ENCODE measurements at places on chromosomes 3 and 15. TPM values are rescaled to one million over a fixed set of nuclear protein-coding genes. Genes with fewer than 3 reads are reported as not detected.

DNA sequence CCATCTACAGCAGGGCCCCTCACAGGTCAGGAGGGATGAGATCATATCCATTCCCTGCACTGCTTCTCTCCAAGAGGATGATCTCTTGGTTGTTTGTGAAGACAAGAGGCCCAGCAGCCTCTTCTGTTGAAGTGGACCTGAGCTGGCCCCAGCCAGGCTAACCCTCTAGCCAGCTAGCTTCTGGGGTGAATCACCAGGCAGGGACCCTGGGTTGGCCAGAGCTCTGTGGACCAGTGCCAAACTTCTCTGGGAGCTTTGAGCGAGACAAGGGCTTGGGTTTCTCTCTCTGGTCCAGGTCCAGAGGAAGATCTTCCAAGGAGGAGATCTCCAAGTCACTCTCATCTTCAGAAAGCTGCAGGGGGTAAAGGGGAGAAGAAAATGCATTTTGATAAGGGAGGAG lies 52.7 kb downstream of the CLDN18 start:
- no peak overlapping the region for H3K4me3 ChIP-seq
- peak; percentile 49 for DNase-seq
- H3K36me3 ChIP-seq = no peaks in the 10 kb centered on the region
- no peak overlapping the region for H3K27ac ChIP-seq

DNA sequence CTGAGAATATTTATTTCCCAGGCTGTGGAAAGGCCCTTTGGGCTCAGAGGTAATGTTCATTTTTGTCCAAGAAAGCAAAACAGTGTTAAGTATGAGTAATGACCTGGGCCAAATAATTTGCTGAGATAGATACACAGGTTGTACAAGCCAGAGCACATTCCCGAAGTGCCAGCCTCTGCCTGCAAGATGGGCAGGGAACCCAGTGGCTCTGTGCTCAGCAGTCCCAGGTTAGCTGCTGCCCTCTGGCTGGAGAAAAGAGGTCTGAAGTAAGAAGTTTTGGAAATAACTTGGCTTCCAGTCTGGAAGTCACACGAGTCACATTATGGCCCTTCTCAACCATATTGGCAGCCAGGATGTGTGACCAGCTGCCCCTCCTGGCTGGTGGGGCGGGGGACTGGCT lies 20.2 kb downstream of the MYZAP start:
- H3K36me3 ChIP-seq = no peaks in the 10 kb centered on the region
- H3K27me3 ChIP-seq = peaks cover 2% of the 10 kb centered on the region
- no peak for DNase-seq
- H3K4me3 ChIP-seq = no peak overlapping the region
- no peak overlapping the region for H3K27ac ChIP-seq
- H3K4me1 ChIP-seq = no peaks in the 10 kb centered on the region

DNA sequence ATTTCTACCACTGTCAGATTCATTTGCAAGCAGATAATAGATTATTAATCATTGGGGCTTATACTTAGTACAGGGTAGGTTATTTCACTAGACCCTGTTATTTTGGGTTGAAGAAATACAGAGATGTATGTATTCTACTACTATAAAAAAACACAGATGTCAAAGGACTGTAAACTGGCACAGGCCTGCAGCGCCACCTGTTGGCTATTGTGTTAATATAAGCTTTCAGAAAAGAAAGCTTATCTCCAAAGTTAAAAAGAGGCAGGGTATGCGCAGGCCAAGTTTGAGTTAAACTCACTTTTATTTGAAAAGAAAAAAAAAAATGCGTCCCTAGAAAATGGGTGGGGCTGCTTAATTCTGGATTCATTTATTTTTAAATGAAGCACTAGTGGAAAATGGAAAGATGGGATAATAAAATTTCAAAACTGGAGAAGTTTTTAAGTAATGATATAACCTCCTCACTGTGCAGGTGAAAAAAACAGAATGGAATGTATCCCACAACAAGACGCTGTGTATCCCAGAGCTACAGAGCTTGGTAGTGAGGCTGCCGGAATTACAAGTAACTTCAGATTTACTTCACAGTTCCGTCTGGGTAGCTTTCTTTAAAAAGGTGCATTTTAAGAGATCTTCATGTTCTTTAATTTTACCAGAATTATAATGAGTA lies 407.2 kb upstream of the TGFBR2 start:
- peaks cover 2% of the 10 kb centered on the region for H3K27me3 ChIP-seq
- H3K27ac ChIP-seq = no peak overlapping the region
- DNase-seq = peak; percentile 89
- H3K36me3 ChIP-seq = peaks cover 1% of the 10 kb centered on the region
- H3K4me3 ChIP-seq = no peak overlapping the region
- H3K4me1 ChIP-seq = peaks cover 4% of the 10 kb centered on the region

CILP gene
- 0.02 TPM for total RNA-seq

DNA sequence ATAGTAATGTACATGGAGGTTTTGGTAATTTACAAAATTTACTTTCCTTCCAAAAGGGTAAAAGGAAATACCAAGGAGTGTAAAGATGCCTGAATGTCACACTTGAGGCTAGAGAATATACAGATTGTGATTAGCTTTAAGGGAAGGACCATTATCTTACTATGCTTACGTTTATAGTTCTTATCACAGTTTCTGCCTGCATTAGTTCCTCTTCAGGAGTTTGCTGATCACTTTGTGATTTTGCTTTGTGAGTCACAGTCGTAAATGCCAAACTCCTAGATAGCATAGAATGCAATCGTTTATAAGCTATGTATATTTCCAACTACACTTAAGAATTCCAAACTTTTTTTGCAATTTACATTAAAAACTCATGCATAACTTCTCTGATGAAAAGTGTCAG lies 1034.6 kb downstream of the DIPK2A start:
- no peak overlapping the region for H3K4me3 ChIP-seq
- no peaks in the 10 kb centered on the region for H3K27me3 ChIP-seq
- H3K4me1 ChIP-seq = no peaks in the 10 kb centered on the region
- no peak for DNase-seq

DNA sequence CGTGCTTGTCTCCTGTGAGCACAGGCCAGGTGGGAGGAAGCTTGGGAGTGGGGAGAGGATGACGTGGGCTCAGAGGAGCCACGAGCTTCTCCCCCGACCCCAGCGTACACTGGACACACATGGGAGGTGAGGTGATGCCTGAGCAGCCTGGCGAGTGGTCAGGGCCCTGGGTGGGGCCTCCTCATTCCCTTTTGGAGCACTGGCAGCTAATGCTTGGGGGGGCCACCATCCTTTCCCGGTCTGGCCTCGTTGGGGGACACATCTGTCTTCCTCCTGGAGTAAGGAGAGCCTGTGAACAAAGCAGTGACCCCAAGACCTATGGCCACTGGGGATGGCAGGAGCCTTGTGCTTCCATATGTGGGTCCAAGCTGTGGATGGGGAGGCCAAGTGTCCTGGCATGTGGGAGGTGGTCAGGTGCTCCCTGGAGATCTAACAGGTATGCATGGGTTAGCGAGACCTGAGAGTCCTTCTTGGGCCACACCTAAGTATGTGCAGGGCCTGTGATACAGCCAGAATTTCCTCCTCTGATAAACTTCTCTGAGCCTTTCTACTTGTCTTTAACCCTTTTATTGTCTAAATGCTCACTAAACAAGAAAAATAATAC lies 9.5 kb downstream of the KLF13 start:
- H3K27ac ChIP-seq = peak overlapping the region; percentile 74
- H3K27me3 ChIP-seq = no peaks in the 10 kb centered on the region
- peak; percentile 56 for DNase-seq
- H3K4me1 ChIP-seq = peaks cover 84% of the 10 kb centered on the region
- peaks cover 21% of the 10 kb centered on the region for H3K36me3 ChIP-seq
- H3K4me3 ChIP-seq = peak overlapping the region; percentile 28

DNA sequence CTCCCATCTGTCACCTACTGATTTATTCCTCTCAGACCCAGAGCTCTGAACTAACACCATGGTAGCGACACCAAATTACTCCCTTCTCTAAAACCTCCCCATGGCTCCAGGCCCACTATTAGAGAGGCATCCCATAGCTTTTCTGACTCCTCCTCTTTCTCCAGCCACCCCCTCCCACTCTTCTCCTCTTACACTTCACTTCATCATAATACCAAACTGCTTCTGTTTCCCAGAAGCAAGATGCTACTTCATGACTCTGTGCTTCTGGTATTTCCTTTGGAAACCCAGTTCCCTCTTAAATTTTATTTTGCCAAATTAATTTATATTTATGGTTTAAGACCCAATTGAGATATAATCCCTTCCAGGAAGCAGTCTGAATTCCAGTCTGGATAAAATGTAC lies 465.1 kb upstream of the PDZRN3 start:
- no peak for DNase-seq
- no peak overlapping the region for H3K4me3 ChIP-seq
- H3K36me3 ChIP-seq = no peaks in the 10 kb centered on the region

- H3K27ac ChIP-seq = no peak overlapping the region
- peaks cover 4% of the 10 kb centered on the region for H3K27me3 ChIP-seq
- no peak for DNase-seq
- H3K4me1 ChIP-seq = no peaks in the 10 kb centered on the region
- no peak overlapping the region for H3K4me3 ChIP-seq
Measured at GRCh38 chr3:70738291-70738681, 425.8 kb upstream of the MDFIC2 start.

AP2M1 gene
- total RNA-seq = 242 TPM

- H3K36me3 ChIP-seq = no peaks in the 10 kb centered on the region
- H3K27me3 ChIP-seq = peaks cover 5% of the 10 kb centered on the region
- H3K4me1 ChIP-seq = peaks cover 7% of the 10 kb centered on the region
- H3K27ac ChIP-seq = no peak overlapping the region
- H3K4me3 ChIP-seq = no peak overlapping the region
- DNase-seq = no peak
Measured at GRCh38 chr15:69794645-69795469, 302.9 kb downstream of the TLE3 start.

DNA sequence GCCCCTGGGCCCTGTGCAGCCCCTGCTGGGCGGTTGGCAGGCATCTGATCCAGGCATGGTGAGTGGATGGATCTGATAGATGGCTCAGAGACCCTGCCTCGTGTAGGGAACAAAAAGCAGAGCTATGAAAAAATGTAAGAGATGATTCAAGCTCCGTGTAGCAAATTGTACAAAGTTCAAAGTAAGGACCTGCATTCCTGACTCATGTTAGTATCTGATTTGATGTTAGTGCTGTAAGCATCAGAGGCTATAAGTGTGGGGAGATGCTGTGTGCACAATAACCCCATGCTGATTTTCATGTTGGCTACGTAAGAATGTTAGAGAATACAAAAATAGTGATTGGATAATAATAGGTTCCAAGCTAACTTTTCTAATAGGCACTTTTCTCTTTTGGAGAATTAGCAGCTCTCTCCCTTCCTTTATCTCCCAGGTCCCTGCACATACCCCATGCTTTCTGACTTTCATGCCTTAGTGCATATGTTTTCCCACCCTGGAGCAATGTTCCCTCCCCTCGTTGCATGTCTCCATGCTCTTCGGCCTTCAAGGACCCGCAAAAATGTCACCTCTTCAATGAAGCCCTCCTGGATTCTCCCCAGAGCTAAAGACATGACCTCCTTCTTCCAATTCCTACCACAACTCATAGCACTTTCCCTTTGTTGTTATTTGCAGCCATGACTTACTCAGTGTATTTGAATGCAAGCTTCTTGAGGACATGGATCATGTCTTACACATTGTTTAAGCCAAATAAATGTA lies 1.6 kb downstream of the CCR9 start:
- H3K27ac ChIP-seq = no peak overlapping the region
- peaks cover 62% of the 10 kb centered on the region for H3K27me3 ChIP-seq
- H3K4me3 ChIP-seq = no peak overlapping the region
- no peaks in the 10 kb centered on the region for H3K36me3 ChIP-seq
- H3K4me1 ChIP-seq = peaks cover 9% of the 10 kb centered on the region

RPL4 gene
- 3,393 TPM for total RNA-seq

DNA sequence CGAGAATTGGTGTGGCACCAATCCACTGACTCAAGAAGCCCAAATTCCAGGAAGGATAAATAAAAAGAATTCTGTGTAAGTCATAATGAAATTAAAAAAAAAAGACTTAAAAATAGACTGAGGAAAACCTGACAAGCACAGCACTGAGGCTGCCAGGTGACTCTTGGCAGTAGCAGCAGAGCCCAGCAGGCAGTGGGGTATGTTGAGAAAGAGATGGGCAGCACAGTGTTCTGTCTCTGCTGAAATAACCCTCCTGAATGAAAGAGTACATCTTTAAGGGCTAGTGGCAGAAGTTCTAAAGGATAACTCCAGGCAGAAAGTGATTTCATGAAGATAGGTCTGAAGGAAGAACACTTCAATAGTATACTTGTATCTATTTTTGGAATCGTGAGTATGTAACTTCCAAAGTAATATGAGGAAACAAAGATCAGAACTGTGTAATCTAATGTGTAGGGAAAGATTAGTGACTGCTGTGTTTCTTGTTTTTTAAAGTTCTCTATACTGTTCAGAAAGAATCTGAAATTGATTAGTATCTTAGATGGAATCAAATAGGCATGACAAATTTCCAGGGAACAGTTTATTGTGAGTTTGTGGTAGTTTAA lies 75.9 kb downstream of the RAB7A start:
- peaks cover 82% of the 10 kb centered on the region for H3K4me1 ChIP-seq
- no peaks in the 10 kb centered on the region for H3K27me3 ChIP-seq
- peak overlapping the region; percentile 98 for H3K27ac ChIP-seq
- H3K4me3 ChIP-seq = peak overlapping the region; percentile 72

DNA sequence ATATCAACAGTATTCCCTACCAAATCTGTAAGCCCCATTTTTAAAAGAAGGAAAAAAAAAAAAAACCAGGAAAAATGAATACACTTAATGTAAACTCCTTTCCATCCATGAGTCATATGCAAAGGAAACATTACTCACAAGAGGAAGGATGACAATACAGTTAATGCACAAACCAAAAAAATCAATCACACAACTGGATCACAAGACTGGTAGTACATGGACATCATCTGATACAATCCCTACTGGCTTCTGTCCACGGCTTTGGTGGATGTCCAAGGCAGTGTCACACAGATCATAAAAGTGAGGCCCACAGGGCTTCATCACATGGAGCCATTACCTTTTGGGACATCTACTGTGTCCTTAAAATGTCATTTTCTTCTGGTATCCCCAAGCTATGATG lies 44.0 kb downstream of the SUCLG2 start:
- H3K27me3 ChIP-seq = no peaks in the 10 kb centered on the region
- DNase-seq = no peak
- H3K4me1 ChIP-seq = peaks cover 11% of the 10 kb centered on the region
- peaks cover 72% of the 10 kb centered on the region for H3K36me3 ChIP-seq
- H3K27ac ChIP-seq = no peak overlapping the region

DNA sequence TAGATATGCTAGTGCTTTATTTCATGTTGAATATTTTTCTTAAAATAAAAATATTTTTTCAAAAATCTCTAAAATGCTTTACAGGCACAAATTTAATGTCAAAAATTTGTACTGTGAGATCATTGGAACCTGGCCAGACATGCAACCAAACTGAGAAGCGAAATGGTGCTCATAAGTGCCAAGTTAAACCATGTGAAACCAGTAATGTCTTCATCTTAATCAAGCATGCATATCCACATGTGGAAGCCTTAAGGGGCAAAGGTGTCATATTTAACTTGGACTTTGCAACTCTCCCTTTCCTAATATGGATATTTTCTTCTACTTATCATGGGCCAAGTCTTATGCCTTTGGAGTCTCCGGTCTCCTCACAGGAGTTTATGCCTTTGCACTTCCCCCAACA lies 208.9 kb upstream of the COL8A1 start:
- H3K4me1 ChIP-seq = no peaks in the 10 kb centered on the region
- H3K36me3 ChIP-seq = no peaks in the 10 kb centered on the region
- no peaks in the 10 kb centered on the region for H3K27me3 ChIP-seq
- no peak for DNase-seq
- no peak overlapping the region for H3K27ac ChIP-seq
- H3K4me3 ChIP-seq = no peak overlapping the region

Measured in activated CD4-positive, alpha-beta T cell treated with anti-CD3 and anti-CD28 coated beads, Interleukin-2, amount 10 ng/mL, durations not matched to agents 24 days and 14 days (primary cell).